Activated CD8-positive, alpha-beta T cell treated with anti-CD3 and anti-CD28 coated beads, Interleukin-2, amount 10 ng/mL, durations not matched to agents 7 days and 5 days (primary cell): ENCODE measurements at places on chromosomes 11 and 22. TPM values are rescaled to one million over a fixed set of nuclear protein-coding genes. Genes with fewer than 3 reads are reported as not detected.

The OR51A2 gene
- total RNA-seq, result not detected

The TMPRSS13 gene
- 1.8 TPM for total RNA-seq

The APBB1 gene
- total RNA-seq, result 51.7 TPM

The CADM1 gene
- 0.74 TPM for total RNA-seq

The TRIM49D2 gene
- not detected for total RNA-seq

The FOLR3 gene
- total RNA-seq, result not detected

The FAM76B gene
- total RNA-seq, result 42.1 TPM

The HOATZ gene
- total RNA-seq, result 0.37 TPM

The PGM2L1 gene
- 6.5 TPM for total RNA-seq

The CRYBB3 gene
- total RNA-seq, result not detected

The CSTPP1 gene
- total RNA-seq, result 15.6 TPM

The PKP3 gene
- total RNA-seq, result 0.13 TPM

The CABP4 gene
- total RNA-seq, result 1.9 TPM

The NCR3LG1 gene
- 1.5 TPM for total RNA-seq

The BTG4 gene
- total RNA-seq, result not detected

The P2RY6 gene
- not detected for total RNA-seq

The ANGPTL5 gene
- total RNA-seq, result not detected

The BTBD18 gene
- not detected for total RNA-seq

The C11orf52 gene
- total RNA-seq, result not detected

The HTR3A gene
- total RNA-seq, result not detected

The PLEKHA7 gene
- total RNA-seq, result 0.47 TPM

The MRGPRE gene
- total RNA-seq, result not detected

The CCDC188 gene
- not detected for total RNA-seq

The SAC3D1 gene
- 36.3 TPM for total RNA-seq

The UBQLNL gene
- 0.23 TPM for total RNA-seq

The C11orf97 gene
- not detected for total RNA-seq

The F2 gene
- not detected for total RNA-seq

The TTC12 gene
- 5.2 TPM for total RNA-seq

The OR51F1 gene
- total RNA-seq, result not detected

The CASP1 gene
- 87.6 TPM for total RNA-seq

The LRRC74B gene
- total RNA-seq, result not detected

The MMP8 gene
- total RNA-seq, result not detected

The RPS6KA4 gene
- 42.3 TPM for total RNA-seq

The MYOD1 gene
- not detected for total RNA-seq

The CLMP gene
- 0.29 TPM for total RNA-seq

The PATZ1 gene
- 31.0 TPM for total RNA-seq

The OR51B5 gene
- not detected for total RNA-seq

The OTOG gene
- total RNA-seq, result not detected

The MN1 gene
- 0.11 TPM for total RNA-seq

The APOC3 gene
- not detected for total RNA-seq

The ST14 gene
- not detected for total RNA-seq

The TLCD5 gene
- 0.08 TPM for total RNA-seq

The SLC22A9 gene
- total RNA-seq, result not detected

The LUZP2 gene
- not detected for total RNA-seq

The MS4A12 gene
- total RNA-seq, result not detected

The SCGB1A1 gene
- total RNA-seq, result not detected

The TMEM9B gene
- 30.9 TPM for total RNA-seq
